ENCODE measurements at places on chromosomes 2 and 18.

DNA sequence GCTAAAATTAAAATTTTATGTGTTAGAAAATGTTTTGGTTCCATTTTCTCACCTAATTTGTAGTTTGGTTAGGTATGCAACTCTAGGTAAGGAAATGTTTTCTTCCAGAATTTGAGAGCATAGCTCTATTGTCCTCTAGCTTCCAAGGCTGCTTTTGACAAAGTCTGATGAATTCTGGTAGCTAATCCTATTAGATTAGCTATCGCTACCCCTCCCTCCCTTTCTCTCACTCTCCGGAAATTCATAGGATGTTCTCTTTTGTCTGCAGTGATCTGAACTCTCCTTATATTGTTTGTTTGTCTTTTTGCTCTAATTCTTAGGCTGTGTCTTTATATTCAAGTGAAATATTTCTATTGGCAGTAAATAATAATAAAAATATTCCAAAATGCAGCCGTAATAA, 382.9 kb downstream of the DCC start:
- no peak for DNase-seq

DNA sequence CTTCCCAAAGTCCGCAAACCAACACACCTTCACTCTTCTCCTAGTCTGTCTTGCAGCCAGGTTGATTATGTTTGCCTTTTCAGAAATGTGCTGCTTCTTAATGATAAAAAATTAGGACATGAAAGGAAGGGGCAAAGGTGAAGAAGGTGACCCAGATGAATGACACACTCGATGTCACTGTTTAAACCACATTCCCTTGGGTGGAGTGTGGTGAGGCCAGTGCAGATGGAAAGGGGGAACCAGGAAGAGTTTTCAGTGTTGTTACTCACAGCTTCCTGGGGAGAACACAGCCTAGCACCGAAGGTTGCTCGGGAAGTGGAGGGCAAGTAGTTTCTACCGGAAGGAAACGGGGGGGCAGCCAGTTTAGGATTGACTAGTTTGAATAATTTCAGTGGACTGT, 57.2 kb upstream of the BOD1L2 start:
- DNase-seq: no peak

DNA sequence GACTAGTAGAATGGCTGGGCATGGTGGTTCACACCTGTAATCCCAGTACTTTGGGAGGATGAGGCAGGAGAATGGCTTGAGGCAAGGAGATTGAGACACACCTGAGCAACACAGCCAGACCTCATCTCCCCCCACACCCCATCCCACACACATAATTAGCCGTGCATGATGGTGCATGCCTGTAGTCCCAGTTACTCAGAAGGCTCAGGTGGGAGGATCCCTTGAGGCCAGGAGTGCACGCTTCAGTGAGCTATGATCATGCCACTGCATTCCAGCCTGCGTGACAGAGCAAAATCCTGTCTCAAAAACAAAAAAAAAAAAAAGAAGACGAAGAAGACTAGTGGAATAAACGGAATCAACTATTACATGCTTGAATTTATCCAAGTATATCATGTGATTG, 150.0 kb downstream of the STK39 start:
- DNase-seq: no peak

DNA sequence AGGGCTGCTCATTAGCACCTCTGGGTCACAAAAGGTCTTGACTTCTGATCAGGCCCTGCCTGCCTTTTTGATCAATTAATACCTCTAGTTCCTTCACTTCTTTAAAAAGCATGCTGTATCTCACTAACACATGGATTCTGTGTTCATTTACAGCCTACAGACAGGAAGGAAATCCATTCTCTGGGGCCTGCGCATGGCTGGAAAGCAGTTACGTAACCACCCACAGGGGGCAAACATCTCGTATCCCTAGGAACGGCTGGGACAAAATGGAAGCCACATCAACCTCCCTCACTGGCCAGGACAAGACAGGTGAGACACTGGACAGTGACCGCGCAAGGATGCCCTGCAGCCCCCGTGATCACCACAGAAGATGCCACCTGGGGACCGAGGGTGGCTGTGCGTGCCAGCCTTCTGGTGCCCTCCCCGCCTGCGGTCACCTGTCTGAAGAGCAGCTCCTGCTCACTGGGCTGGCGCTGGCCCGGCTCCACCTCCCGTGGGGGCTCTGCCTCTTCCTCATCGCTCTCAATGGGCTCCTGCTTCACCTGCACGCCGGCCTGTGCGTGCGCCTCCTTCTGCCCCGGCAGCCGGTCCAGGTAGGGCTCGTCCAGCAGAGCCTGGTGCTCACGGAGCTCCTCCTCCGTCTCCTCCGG, 266.9 kb downstream of the TWIST2 start:
- DNase-seq: no peak

- no peak for DNase-seq
Measured at GRCh38 chr2:2868085-2868484, 509.5 kb downstream of the EIPR1 start.

- no peak for DNase-seq
Measured at GRCh38 chr18:55488473-55488872, 99.5 kb downstream of the TCF4 start.

DNA sequence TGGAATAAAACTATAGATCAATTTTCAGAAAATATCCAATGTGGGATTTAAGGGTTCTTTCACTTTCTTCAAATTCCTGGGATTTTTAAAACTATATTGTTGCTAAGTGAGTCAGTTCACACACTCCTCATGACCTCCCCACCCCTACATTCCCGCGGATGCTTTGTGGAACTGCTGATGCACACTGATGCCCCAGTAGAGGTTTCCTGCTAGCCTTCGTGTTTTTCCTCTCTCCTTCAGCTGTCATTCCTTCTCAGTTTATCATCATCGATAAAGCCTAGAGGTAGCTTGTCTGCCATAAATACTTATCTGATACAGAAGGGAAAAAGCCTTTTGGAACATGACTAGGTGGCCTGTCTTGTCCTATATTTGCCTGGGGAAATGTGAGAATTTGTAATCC, 67.4 kb upstream of the GALNT5 start:
- DNase-seq: no peak

DNA sequence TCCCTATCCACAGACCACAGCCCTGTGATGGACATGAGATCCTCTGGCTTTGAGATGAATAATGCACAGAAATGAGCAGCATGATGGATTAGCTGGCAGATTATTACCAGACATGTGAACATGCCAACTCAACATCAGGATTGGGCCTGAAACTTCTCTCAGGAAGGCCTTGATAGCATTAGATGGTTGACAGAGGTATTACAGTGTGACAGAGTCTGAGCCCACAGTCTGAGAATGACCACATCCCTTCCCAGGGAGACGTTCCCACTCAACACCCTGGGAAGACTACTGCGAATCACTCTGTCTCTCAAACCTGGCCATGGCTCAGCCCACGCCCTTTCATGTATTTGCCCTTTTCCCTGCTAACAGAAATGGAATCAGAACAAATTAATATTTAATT, 66.9 kb downstream of the BCL11A start:
- DNase-seq: no peak

All from skin of body (tissue), 3 donors.